ENCODE measurements at places on chromosomes 2 and 18.

- DNase-seq = no peak
Measured at GRCh38 chr2:163455815-163456214, 280.0 kb downstream of the FIGN start.

GRCh38 chr18:61333271-61333745, at the start of gene CDH20:
TSS of gene CDH20 (plus strand) at chr18:61333430.
- no peak for DNase-seq

DNA sequence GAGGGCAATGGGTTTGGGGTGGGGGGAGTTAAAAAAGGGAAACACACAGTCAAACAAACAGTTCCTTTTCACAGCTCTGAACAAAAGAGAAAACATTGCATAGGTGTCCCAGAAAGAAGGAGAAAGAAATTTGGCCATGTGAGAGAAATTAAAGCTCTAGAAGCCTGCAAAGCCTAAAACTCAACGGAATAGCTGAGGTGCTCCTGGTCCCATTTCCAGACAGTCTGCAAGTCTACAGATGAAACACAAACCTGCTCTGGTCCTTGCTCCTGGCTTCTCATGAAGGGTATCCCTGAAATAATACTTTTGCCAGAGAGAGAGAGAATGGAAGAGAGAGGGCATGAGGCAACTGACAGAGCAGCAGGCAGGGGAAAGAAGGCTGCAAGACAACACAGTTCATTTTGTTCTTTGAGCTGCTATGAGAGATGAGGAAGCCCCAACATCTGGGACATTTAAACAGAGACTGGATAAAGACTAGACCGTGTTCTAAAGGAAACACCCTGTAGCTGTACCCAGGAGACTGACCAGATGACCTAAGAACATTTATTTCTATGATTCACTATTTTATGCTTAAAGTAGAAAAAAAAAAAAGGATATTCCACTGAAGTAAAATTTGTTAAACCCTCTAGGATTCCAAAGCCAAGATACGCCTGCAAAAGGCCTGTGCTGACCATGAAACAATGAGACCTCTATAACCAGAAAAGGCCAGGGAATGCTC, 57.3 kb upstream of the CYP26B1 start:
- DNase-seq = no peak

DNA sequence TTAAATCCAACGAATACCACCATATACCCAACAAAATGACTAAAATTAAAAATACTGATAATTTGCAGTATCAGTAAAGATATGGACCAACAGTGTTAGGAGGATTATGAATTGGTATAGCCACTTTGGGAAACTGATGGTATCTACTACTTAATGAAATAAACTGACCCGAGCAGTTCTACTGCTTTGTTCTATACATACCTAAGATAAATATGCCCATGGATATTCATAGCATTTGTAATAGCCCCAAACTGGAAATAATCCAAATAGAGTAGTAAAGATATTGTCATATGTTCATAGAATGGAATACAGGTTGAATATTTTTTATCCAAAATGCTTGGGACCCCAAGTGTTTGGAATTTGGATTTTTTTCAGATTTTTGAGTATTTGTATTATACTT, 20.7 kb downstream of the PPP1CB start:
- no peak for DNase-seq

GRCh38 chr2:233689031-233689430, 3.7 kb upstream of the UGT1A6 start:
- no peak for DNase-seq

- no peak for DNase-seq
Measured at GRCh38 chr2:149611100-149611820, 23.7 kb upstream of the MMADHC start.

GRCh38 chr2:20346565-20347381, 3.9 kb downstream of the PUM2 start:
- no peak for DNase-seq

GRCh38 chr2:76252704-76253103, 542.0 kb upstream of the GCFC2 start:
- DNase-seq = no peak

DNA sequence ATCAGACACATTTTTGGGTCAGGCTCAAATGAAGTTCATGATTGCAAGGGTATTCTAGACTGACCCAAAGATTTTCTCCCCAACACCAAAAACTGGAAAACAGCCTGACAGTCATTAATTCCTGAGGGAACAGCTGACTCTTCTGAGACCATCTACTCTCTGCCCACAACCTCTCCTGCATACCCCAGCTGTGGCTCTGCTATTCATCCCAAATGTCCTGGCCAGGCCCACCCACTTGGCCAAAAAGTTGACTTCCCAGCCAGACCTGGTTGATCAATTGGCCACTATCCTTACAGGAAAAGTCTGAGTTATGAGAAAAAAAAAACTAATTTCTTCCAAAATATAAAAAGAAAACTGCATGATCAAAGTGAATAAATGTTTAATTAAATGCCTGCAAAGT, 103.8 kb upstream of the ST3GAL5 start:
- DNase-seq = no peak

- DNase-seq = no peak
Measured at GRCh38 chr2:43169099-43169945, 57.1 kb downstream of the ZFP36L2 start.

Data from activated naive CD4-positive, alpha-beta T cell (primary cell).